ENCODE measurements at places on chromosomes 5 and 9.

GRCh38 chr5:56569566-56569965 is 245.8 kb upstream of the MAP3K1 start:
- no peak for DNase-seq

DNA sequence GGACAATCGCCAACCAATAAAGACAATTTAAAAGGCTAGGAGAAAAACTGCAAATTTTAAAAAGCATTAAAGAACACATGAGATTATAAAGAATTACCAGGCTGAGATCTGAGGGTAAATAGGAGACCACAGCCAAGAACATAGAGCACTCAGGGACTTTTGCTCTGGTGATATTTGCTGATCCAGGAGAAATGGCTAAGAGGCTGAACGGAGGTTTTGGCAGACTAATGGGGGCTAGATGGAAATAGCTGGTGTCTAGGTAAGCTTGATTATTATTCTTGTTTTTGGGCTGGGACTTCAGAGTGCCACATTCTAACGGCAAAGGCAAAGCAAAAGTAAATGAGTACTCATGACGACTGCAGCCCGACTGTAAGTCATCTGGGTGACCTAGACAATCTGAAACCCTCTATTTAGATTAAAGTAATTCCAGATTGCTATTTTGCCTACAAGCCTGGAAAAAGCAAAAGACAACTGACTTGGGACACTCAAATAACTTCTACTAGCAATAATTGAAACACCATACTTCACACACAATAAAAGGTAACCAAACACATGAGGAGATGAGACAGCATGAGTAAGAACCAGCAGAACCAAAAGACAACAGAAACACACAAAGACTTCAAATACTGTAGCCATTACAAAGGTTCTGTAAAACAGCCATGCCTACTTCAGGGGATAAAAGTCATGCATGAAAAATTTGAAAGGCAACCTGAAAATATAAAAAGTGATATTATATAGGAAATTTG is 68.8 kb downstream of the JAKMIP2 start:
- no peak for DNase-seq

- no peak for DNase-seq
Measured at GRCh38 chr5:132457371-132458225, 33.0 kb downstream of the IRF1 start.

GRCh38 chr9:137486545-137487453 is 27.7 kb upstream of the NSMF start:
- DNase-seq = no peak

DNA sequence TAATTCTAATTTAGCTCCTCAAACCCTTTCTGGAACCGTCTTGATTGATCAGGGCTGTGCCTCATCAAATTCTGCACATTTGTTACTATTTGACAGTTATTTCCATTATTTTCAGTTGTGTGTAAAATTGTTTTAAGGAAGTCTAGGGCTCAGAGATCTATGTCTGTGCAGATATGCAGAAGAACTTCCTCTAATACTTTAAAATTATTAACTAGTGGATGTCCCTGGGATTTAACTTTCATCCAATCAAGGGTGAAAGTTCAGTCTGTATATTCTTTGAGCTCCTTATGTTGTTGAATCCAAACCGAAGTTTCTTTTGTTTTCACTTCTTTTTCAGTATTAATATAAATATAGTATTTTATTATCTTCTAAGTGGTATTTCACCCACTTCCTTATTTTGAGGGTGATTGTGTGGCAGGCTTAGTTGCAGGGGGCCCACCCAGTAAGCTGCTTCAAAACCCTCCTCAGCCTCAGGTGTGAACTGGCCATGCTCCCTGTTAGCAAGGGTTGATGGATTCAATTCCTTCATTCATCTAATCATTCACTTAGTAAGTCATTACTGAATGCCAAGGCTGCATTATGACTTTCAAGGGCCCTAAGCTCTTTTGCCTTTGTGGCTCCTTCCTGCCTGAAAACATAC is 2.1 kb upstream of the CAMLG start:
- DNase-seq = no peak

GRCh38 chr5:89484962-89485361 is 602.0 kb upstream of the MEF2C start:
- DNase-seq = no peak

- no peak for DNase-seq
Measured at GRCh38 chr5:179354305-179354882, 9.1 kb upstream of the ADAMTS2 start.

GRCh38 chr5:178640331-178641045 is 13.6 kb upstream of the CLK4 start:
- DNase-seq = no peak
